Erythroblast (primary cell): ENCODE measurements at places on chromosomes 2 and 18.
A peak's percentile ranks its signal among the peaks of the same experiment; 100 is the strongest.

GRCh38 chr2:129396980-129397599, 582.4 kb upstream of the RAB6C start:
- peak; percentile 33 for DNase-seq

DNA sequence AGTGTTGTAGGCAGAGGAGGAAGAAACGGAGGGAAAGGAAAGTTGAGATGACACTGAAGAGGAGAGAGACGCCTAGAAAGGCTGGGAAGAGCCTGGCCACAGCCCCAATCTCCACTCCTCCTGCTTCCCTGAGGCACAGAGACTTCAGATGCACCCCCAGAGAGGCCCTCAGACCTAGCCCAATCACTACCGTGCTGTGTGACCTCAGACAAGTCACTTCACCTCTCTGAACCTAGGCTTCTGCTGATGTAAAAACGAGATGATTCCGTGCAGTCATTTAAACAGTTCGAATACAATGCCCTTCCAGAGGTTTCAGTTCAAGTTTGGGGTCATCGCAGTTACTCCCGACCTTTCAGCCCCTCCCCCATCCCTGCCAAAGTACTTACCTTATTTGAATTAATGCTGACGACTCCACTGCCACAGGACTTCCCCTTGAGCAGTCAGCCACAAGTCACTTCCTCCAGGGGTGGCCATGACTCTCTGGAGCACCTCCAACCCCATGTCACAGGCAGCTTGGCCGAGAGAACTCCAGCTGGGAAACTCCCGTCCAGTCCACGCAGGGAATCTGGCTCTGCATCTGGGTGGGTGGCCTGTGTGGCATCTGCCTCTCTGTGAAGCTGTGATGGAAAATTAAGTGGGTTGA, 105.2 kb upstream of the ID2 start:
- DNase-seq: no peak

GRCh38 chr2:86056590-86057331, 48.9 kb downstream of the POLR1A start:
- no peak for DNase-seq

GRCh38 chr2:159617646-159618045, 1.3 kb upstream of the BAZ2B start:
- DNase-seq: peak; percentile 8

DNA sequence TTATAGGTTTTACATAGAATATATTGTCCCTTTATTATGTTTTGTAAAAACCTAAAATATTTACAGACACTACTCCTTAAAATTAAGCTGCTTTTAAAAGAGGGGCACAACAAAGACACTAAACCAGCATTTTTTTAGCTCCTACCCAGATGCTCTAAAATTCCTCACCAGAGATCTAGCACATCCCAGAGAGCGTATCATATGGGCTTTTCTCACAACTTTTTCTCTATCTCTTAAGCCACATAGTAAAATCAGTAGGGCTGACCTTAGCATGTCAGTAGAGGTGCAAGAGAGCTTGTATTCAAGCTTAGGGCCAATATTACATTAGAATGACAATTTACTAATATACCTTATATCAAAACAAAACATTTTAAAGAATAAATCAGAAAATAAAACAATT, 216.3 kb downstream of the TMX3 start:
- DNase-seq: no peak

DNA sequence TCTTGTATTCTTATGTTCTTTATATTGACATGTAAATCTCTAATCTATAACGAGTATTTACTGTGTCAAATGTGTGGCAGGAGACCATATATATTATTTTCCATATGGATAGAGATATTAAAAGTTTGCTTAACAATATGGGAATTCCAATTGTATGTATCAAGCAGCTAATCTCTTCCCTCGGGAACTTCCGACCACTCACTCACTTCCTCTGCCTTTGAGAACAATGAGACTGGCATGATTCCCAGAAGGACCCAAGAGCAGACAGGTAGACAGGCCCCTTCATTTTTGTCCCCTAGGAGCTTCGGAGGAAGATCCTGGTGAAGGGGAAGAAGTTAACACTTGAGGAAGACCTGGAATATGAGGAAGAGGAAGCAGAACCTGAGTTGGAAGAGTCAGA, 24.1 kb downstream of the PLCD4 start:
- DNase-seq: no peak
